ENCODE measurements at places on chromosomes 11 and 22.

DNA sequence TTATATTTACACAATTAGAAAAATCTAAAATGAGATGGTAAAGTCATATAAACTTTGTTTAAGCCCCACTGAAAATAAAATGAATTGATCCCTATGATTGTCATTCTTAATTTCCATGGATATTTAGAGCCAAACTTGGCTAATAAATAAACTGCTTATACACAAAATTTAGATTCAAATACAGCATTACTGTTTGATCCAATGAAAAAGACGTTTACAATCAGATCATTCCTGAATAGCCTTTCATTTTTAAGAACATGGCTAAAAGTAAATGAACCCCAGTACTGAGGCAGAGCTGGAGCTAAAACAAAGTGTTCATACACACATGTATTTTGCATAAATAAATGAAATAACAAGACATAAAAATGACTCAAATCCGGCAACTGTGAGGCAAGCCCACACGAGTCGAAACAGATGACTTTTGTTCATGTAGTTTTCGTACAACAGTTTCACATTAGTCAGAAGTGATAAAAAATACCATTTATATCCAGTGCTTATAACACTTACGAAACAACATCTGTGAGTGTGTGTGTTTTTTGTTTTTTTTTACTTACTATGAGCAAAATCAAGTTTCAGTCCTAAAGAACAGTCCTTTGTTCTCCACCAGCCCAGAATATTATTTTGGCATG, 386.5 kb downstream of the SOX6 start:
- no peak for DNase-seq

DNA sequence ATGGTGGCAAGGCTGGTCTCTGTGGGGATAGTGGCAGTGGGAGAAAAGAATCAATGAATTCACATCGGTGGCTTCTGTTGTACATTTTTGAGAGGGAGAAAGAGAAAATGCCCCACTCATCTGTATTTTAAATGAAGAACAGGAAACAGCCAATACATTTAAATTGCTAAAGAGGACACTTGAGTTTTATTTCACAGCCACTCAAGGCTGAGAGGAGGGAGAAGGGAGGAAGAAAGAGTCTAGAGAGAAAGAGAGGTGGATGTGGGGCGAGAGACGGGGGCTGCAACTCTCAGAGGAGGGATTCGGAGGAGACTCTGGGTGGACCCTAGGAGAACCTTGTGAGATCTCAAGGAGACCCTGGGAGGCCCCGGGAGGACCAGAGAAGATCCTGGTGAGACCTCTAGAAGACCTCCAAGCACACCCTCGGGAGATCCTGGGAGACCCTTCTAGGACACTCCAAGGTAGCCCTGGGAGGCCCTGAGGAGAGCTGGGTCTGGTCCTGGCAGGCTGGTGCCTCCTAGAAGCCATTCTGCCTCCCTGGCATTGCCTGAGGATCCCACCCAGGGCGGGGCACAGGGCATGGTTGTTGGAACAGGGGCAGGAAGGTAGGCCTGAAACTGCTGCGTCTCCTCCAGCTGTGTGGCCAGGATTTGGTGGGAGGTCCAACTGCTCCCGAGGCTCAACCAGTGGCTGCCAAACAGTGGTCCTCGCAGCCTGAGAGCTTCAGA, 91.0 kb upstream of the SHISAL1 start:
- peak; percentile 8 for DNase-seq

DNA sequence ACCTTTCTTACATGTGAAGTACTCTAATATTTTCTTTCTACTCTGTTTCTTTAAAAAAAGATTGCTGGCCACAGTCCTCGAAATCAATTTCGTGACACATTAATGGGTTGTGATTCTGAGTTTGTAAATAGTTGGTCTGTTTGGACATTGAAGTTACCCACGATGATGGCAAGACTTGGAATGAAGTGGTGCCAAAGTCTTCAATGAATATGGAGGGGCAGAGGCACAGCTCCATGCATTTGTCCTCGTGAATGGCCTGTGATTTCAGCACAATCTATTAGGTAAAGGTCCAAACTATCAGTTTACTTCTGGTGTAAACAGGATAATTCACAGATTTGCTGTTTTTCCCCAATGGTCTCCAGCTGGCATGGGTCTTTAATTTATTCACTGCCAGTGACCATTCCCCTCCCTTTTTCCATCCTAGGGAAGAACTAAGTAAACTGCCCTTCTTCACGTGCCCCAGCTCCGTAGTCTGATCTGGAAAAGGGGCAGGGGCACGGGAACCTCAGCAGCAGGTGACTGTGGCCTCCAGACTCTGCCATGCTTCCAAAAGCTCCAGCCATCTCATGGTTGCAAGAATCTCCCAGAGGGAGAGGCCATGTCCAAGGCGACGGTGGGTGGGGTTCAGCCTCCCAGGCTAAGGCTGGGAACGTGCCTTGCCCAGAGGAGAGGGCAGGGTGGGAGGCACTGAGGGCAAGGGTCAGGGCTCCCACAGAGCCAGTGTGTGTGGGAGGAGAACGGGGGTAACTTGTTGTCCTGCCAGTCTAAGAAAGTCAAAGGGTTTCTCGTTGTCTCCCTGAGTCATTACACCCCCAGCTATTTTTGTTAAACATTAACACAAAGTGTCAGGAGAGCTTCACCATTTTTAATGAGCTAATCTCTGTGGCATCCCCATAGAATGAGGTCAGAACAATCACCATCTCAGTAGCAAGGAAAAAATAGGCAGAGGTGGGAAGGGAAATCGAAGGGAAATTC, 16.9 kb upstream of the PEX26 start:
- DNase-seq = no peak

DNA sequence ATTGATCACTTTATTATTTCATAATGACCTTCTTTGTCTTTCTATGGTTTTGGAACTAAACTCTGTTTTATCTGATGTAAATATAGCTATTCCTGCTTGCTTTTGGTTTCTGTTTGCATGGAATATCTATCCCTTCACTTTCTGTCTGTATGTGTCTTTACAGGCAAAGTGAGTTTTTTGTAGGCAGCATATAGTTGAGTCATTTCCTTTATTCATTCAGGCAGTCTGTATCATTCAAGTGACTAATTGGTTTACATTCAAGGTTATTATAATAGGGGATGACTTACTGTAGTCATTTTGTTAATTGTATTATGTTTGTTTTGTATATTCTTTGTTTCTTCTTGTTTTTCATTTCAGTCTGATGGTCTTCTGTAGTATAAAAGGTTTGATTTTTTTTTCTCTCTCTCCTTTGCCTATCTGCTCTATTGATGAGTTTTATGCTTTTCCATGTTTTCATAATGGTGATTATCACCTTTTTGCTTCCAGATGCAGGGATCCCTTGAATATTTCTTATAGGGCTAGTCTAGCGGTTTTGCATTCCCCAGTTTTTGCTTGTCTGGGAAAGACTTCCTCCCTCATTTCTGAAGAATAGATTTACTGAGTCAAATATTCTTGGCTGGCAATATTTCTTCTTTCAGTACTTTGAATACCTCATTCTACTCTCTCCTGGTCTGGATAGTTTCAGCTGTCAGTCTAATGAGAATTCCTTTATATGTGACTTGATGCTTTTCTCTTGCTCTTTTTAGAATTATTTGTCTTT, 50.4 kb downstream of the GDPD4 start:
- no peak for DNase-seq

DNA sequence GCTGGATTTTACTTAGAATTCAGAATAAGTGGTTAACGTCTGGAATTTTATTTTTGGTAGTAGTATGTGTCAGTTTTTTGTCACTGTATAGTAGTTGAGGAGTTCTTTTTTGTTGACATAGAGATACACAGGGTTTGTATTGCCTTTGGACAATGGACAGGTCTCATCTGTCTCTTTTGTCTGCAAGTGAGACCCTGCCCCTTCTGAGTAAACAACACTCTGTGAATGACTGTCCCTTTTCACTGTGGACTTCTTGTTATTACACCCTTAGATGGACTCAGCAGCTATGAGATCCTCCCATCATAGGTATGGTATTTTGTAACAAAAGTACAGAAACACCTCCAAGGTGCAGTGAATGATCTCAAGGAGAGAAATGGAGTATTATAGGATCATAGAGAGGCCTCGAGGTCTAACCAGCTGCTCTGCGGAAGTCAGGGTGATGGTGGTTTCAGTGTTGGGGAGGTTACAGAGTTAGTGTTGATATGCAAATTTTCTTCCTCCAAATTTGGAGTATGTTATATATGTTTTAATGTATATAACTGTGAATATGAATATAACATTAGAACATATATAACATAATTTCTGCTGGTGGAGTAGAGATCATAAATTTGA, 7.8 kb downstream of the PPP6R3 start:
- no peak for DNase-seq
